ENCODE measurements at places on chromosomes 13 and 19.

GRCh38 chr13:87674247-87674738 is 3.1 kb downstream of the SLITRK5 start:
- DNase-seq: no peak

DNA sequence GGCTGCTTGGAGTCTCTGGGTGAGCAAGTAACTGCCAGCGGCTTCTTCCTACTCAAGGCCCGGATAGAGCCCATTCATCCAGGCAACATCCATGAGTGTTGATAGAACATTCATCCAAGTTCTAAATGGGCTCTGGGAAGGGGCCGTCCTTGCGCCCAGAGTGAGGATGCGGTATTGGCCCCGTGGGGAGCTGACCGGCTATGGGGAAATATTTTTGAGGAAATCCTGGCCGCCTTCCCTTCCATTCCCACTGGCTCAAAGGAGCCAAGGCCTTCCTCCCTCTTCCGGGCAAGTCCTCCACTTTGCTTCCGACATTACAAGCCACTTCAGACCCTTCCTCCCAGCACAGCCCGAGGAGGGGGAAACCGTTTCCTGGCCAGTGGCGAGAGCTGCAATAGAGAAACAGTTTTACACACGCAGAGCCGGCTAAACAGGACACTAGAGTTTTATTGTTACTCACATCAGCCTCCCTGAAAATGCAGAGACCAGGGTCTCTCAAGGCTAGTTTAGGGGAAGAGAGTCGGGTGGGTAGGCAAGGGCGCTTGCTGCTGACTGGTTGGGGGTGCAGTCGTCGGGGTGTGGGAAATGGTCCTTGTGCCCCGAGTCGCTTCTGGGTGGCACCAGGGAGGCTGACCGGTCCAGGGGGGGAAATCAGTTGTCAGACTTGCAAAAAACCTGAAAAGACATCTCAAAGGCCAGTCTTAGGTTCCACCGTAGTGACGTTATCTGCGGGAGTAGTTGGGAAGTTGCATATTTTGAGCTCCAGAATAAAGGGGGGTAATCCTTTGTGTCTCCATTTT is 37.5 kb downstream of the C13orf46 start:
- DNase-seq: no peak

DNA sequence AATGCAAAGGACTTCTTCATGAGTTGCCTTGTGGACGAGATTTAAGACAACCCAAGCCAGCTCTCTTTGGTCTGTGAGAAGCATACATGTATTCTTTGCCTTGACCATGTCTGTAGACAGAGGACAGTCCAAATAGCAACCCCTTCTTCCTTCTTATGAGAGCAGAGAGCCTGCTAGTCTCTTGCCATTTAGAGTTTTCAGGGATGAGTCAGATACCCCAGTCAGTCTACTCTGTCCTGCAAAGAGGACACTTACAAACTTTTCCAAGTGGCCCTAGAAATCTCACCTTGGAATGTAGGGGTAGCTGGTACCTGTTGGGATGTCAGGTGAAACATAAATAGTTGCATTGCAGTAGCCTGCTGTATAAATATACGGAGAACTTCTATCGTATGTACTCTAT is 36.7 kb downstream of the DNAJC3 start:
- no peak for DNase-seq

DNA sequence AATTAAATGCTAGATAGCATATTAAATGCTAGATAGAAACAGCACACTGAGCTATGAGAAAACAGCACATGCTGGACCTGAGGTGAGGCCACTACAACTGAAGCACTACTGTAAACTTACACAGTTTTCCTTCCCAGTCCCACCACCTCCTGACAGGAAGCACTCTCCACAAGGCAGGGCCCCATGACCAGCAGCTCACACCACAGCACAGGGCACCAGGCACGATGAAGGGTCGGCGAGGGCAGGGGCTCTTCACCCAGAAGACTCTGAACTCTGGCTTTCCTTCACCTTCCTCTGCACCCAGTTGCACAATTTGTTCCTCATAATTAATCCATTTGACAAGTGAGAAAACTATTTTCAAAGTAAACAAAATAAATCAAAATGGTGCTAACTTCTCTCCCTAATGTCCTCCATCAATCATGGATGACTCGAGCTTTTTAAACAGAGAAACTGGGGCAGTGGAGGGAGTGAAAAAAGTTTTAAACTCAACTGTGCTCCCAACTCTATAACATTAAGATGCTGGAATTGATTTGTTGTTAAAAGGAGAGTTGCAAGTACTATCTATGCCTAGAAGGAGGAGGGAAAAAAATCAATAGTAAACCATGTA is 568.7 kb downstream of the UQCRFS1 start:
- no peak for DNase-seq

- no peak for DNase-seq
Observed at GRCh38 chr13:34356686-34357434, 538.9 kb downstream of the RFC3 start.

DNA sequence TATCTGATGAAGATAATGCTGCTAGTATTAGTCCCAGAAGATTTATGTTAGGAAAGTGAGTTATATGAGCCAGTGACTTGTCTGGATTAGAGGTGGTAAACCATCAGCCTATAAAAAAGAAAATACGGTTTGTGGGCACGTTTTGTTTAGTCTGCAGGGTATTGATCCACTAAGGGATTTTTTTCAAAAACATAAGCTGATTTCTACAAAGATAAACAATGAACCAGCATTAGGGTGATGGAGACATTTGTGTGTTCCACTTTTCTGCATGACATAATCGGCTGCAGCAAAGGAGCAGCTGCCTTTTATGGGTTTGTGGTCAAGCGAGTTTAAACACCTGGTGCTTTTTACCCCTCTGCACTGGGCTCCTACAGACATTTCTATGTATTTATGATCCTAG is 836.4 kb upstream of the GPC6 start:
- no peak for DNase-seq

DNA sequence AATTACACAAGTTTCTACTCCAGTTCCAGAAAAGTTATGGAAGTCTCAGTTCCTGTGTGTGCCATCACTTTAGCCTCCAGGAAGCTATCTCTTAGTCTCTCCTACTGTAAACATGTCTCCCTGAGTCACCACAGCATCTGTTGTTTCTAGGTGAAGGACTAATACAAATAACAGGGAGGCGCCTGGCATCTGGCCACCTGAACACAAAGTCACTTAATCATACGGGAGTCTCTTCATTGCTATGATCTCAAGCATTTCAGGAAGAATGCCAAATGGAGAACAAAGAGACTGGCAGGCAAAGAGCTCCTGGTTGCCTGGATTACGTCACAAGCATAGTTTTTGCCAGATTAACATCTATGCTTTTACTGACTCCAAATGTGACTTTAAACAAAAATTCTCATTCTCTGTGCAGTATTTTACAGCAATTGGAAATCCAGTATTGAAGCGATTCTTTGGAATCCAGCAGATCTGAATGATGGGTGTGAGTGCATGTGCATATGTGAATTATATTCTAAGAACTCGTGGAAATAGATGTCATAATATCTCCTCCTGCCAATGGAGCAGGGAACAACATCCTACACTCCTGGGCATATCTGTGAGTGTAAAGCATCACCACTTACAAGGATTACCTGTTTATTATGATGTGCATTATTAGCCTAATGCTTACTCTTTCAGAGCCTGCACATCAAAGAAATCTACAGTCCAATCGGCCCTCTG is 572.8 kb downstream of the PCDH9 start:
- DNase-seq: no peak

- DNase-seq: no peak
Observed at GRCh38 chr13:19591864-19592263, 30.5 kb upstream of the TPTE2 start.

GRCh38 chr13:46232281-46232680 is 20.6 kb downstream of the LRRC63 start:
- no peak for DNase-seq

Data from stimulated activated CD8-positive, alpha-beta memory T cell treated with anti-CD3 and anti-CD28 coated beads, Interleukin-4, amount 100 ng/mL, for 24 hours (primary cell).